ENCODE measurements at places on chromosomes 16 and 17. TPM values are rescaled to one million over a fixed set of nuclear protein-coding genes. Genes with fewer than 3 reads are reported as not detected.

Gene CDK12
- 16.0 TPM for total RNA-seq

Gene KCNG4
- total RNA-seq, result not detected

Gene CD300LB
- not detected for total RNA-seq

Gene UTS2R
- total RNA-seq, result not detected

Gene C1QTNF8
- total RNA-seq, result not detected

Gene CCL7
- total RNA-seq, result not detected

Gene KRTAP4-9
- not detected for total RNA-seq

Gene KREMEN2
- total RNA-seq, result 0.15 TPM

Data from bronchus fibroblast of lung (primary cell).